ENCODE measurements at places on chromosomes 1 and 21. TPM values are rescaled to one million over a fixed set of nuclear protein-coding genes. Genes with fewer than 3 reads are reported as not detected.

- no peak overlapping the region for H3K27ac ChIP-seq
- peaks cover 14% of the 10 kb centered on the region for H3K4me1 ChIP-seq
- DNase-seq = no peak
- no peak overlapping the region for H3K4me3 ChIP-seq
- H3K36me3 ChIP-seq = no peaks in the 10 kb centered on the region
- peaks cover 45% of the 10 kb centered on the region for H3K27me3 ChIP-seq
Observed at GRCh38 chr1:13513063-13513894, 524 bp downstream of the LRRC38 start.

DNA sequence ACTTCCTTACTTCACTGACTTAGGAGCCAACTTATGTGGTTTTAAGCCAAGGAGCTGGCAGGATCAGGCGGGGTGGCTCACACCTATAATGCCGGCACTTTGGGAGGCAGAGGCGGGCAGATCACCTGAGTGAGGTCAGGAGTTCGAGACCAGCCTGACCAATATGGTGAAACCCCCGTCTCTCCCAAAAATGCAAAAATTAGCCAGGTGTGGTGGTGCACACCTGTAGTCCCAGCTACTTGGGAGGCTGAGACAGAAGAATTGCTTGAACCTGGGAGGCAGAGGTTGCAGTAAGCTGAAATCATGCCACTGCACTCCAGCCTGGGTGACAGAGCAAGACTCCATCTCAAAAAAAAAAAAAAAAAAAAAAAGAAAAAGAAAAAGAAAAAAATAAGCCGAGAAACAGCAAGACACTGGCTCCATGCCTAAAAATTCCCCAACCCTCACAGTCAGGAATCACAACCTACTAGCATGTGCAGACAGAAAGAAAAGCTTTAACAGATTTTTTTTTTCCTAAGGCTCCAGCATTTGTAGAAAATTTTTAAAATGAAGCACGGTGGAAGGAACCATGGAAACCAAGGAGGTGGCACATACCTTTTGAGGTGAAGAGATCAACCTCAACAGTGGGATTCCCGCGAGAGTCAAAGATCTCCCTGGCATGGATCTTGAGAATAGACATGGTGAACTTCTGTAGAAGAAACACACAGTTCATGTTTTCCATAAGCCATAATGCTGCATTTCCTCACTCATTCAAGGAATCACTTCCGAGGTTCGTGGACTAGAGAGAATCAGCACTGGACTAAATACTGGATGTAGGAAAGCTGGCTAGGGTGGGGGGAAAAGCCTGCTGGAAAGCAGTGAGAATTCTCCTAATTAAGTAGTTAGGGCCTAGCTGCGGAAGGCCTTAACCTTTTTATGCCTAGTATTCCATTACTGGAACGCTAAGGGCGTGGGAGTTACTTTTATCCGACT is 4.0 kb downstream of the ENO1 start:
- H3K36me3 ChIP-seq = peaks cover 13% of the 10 kb centered on the region
- peaks cover 17% of the 10 kb centered on the region for H3K4me1 ChIP-seq
- no peaks in the 10 kb centered on the region for H3K27me3 ChIP-seq
- no peak for DNase-seq
- peak overlapping the region; percentile 58 for H3K27ac ChIP-seq
- no peak overlapping the region for H3K4me3 ChIP-seq

DNA sequence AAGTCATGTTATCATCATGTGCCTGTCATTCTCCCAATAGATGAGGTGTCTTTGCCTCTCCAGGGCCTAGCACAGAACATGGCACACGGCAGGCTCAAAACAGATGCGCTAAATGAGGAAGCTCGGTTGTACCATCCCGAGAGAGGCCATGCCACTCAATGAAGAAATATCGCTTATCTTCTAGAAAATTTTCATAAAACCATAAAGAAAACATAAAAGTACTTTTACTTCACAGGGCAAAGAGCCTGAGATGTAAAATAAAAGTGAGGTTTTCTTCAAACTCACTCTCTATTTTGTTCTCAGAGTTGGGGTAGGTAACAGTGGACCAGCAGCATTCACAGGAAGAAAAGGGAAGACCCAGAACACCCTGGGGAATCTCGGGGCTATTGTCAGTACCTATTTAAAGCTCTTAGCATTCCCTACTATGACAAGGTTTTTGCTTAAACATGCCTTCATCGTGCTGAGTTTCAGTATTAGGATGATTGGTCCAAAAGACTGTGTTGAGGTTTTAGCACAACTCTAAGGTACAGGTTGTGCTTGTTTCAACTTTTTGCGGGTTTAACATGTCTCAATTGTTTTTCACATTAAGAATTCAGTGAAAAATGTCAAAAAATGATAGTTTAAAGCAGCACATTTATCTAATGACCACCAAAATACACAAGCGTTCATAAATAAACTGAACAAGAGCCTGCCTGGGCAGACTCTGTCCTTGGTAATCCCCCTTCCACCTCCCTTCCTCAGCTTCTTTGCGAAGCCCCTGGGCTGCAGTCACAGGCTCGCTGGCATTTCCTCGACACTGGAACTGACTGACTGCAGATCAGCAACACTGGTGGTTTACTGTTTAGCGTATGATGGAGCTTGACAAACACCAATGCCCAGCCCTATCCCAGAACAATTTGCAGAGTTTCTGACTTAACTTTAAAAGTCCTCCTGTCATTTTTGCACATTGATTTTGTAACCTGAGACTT is 55.6 kb downstream of the COQ8A start:
- H3K4me3 ChIP-seq = no peak overlapping the region
- no peak overlapping the region for H3K27ac ChIP-seq
- no peaks in the 10 kb centered on the region for H3K27me3 ChIP-seq
- peaks cover 27% of the 10 kb centered on the region for H3K4me1 ChIP-seq
- no peak for DNase-seq

DNA sequence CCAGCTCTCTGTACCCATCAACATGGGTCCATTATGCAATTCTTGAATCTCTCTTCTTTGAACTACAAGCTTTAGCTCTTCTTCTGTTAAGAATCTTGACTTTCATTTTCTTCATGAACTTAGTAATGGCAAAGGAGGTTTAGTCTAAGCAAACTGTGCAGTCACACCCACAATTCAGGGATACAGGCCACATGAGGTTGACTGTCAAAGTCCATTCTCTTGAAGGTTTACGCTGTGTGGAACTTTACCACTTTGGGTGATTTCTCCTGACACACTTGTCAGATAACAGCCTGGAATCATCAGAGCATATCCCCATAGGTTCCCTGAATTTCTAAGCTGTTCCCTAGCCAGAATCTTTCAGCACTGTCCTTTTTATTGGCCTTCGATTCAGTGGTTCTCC is 48.0 kb upstream of the NHLH2 start:
- no peaks in the 10 kb centered on the region for H3K36me3 ChIP-seq
- H3K27ac ChIP-seq = no peak overlapping the region
- no peaks in the 10 kb centered on the region for H3K27me3 ChIP-seq
- H3K4me1 ChIP-seq = no peaks in the 10 kb centered on the region

- H3K36me3 ChIP-seq = peaks cover 60% of the 10 kb centered on the region
- no peaks in the 10 kb centered on the region for H3K27me3 ChIP-seq
- DNase-seq = no peak
- H3K4me1 ChIP-seq = peaks cover 63% of the 10 kb centered on the region
- H3K27ac ChIP-seq = peak overlapping the region; percentile 15
Observed at GRCh38 chr1:25562101-25562927, 18.9 kb downstream of the LDLRAP1 start.

GRCh38 chr1:62093261-62093660 is 101.4 kb upstream of the L1TD1 start:
- H3K4me3 ChIP-seq = no peak overlapping the region
- H3K36me3 ChIP-seq = no peaks in the 10 kb centered on the region
- H3K27ac ChIP-seq = no peak overlapping the region
- DNase-seq = no peak

DNA sequence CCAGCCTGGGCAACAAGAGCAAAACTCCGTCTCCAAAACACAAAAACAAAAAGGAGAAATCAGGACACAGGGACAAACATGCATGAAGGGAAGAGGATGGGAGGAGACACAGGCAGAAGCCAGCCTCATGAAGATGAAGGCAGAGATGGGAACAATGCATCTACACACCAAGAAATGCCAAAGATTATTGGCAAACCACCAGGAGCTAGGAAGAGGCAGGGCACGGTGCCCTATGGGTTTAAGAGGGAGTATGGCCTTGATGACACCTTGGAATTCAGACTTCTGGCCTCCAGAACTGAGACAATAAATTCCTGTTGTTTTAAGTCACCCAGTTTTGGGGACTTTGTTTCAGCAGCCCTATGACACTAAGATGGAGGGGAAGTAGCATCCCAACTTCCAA is 5.2 kb downstream of the TMPRSS3 start:
- no peak overlapping the region for H3K27ac ChIP-seq
- H3K4me1 ChIP-seq = no peaks in the 10 kb centered on the region
- DNase-seq = no peak
- H3K27me3 ChIP-seq = no peaks in the 10 kb centered on the region

- no peaks in the 10 kb centered on the region for H3K36me3 ChIP-seq
- H3K4me3 ChIP-seq = no peak overlapping the region
- no peaks in the 10 kb centered on the region for H3K27me3 ChIP-seq
Observed at GRCh38 chr1:98203466-98203865, 282.6 kb upstream of the DPYD start.

GRCh38 chr1:119981986-119982815 is 85.9 kb upstream of the ADAM30 start:
- no peak for DNase-seq
- peaks cover 5% of the 10 kb centered on the region for H3K4me1 ChIP-seq
- H3K4me3 ChIP-seq = no peak overlapping the region
- H3K27ac ChIP-seq = no peak overlapping the region
- no peaks in the 10 kb centered on the region for H3K27me3 ChIP-seq
- H3K36me3 ChIP-seq = no peaks in the 10 kb centered on the region

GRCh38 chr1:65208563-65208973 is 60.6 kb downstream of the AK4 start:
- H3K27ac ChIP-seq = no peak overlapping the region
- no peak overlapping the region for H3K4me3 ChIP-seq
- DNase-seq = peak; percentile 27

- H3K27ac ChIP-seq = no peak overlapping the region
- DNase-seq = peak; percentile 17
Observed at GRCh38 chr1:99180343-99180808, 83.9 kb upstream of the PLPPR4 start.

The LYPLA2 gene
- 24.6 TPM for total RNA-seq

DNA sequence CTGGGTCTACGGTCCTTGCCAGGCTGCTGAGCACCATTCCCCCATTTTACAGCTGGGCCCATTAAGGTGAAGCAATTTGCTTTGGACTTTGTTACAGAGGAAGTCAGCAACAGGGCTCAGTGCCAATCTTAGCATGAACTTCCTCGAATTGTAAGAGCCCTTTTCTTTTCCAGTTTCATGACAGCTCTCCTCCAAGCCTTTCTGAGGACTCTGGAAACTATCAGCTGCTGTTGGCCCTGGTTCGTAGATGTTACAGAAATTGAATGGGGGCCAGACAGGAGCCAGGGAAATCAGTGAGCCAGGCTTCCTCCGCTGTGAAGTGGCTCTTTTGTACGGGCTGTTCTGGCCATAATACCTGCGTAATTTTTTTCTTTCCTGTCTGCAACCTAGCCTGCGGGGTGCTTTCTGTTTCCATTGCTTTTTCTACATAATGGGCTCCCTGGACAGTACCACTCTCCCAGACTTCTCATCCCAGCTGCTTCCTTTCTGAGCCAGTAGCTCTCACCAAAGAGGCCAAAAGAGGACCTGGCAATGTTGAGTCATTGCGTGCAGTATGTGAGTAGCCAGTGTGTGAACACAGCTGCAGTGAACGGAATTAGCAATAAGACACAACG is 386.3 kb downstream of the DISC1 start:
- H3K36me3 ChIP-seq = no peaks in the 10 kb centered on the region
- H3K27ac ChIP-seq = peak overlapping the region; percentile 53
- peaks cover 37% of the 10 kb centered on the region for H3K4me1 ChIP-seq
- no peaks in the 10 kb centered on the region for H3K27me3 ChIP-seq

- no peak overlapping the region for H3K27ac ChIP-seq
- no peak for DNase-seq
- H3K36me3 ChIP-seq = no peaks in the 10 kb centered on the region
Observed at GRCh38 chr1:113325022-113325421, 65.3 kb upstream of the MAGI3 start.

- no peaks in the 10 kb centered on the region for H3K27me3 ChIP-seq
- no peak for DNase-seq
- peaks cover 27% of the 10 kb centered on the region for H3K4me1 ChIP-seq
- H3K4me3 ChIP-seq = no peak overlapping the region
- H3K27ac ChIP-seq = no peak overlapping the region
Observed at GRCh38 chr1:175217721-175218531, 25.4 kb upstream of the KIAA0040 start.

DNA sequence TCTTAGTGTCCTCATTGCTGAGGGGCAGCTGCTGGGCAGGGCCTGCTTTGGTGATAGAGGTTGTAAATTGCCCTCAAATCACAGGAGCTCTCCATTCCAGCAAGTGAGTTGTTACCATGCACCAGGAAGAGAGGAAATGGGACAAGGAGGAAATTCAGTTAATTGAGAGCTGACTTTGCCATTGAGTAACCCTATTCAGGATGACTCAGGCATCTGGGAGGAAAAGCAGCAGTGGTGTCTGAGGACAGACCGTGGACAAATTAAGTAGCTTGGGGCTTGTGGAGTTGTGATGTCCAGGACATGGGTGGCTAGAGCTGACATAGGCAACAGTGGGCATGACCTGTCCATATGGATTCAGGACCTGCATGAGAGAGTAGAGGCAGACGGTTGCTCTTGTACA is 5.9 kb downstream of the ARHGEF10L start:
- H3K4me3 ChIP-seq = no peak overlapping the region
- peak overlapping the region; percentile 73 for H3K27ac ChIP-seq
- peaks cover 5% of the 10 kb centered on the region for H3K27me3 ChIP-seq

GRCh38 chr1:156104065-156104810 is 10.3 kb upstream of the LMNA start:
- no peak overlapping the region for H3K4me3 ChIP-seq
- peak overlapping the region; percentile 98 for H3K27ac ChIP-seq
- no peaks in the 10 kb centered on the region for H3K27me3 ChIP-seq
- H3K4me1 ChIP-seq = peaks cover 71% of the 10 kb centered on the region
- no peaks in the 10 kb centered on the region for H3K36me3 ChIP-seq
- peak; percentile 76 for DNase-seq

DNA sequence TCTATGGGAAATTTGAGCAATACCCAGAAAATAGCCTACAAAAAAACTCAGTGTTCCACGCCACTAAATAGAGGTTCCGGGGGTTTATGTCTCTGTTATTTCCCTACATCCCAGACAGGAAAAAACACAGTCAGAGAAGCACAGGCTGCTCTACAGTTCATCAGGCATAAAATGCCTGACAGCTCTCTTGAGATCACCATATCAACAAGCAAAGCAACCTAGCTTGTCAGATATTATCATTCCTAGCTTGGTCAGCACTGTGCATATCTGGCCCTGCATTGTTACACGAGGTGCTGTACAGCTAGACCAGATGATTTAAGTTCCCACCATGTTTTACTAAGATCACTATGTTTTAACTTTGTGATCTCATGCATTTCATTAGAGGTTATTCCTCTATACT is 172.6 kb downstream of the PTPRC start:
- H3K27me3 ChIP-seq = no peaks in the 10 kb centered on the region
- no peak overlapping the region for H3K27ac ChIP-seq
- H3K36me3 ChIP-seq = no peaks in the 10 kb centered on the region
- H3K4me3 ChIP-seq = no peak overlapping the region
- no peak for DNase-seq

GRCh38 chr1:210496063-210496462 is 167.4 kb downstream of the HHAT start:
- no peaks in the 10 kb centered on the region for H3K27me3 ChIP-seq
- no peaks in the 10 kb centered on the region for H3K36me3 ChIP-seq
- no peak overlapping the region for H3K27ac ChIP-seq

Measured in heart right ventricle (tissue), 16 donors.